Fibroblast of lung (primary cell): ENCODE measurements at places on chromosomes 3 and 15. TPM values are rescaled to one million over a fixed set of nuclear protein-coding genes. Genes with fewer than 3 reads are reported as not detected.

DNA sequence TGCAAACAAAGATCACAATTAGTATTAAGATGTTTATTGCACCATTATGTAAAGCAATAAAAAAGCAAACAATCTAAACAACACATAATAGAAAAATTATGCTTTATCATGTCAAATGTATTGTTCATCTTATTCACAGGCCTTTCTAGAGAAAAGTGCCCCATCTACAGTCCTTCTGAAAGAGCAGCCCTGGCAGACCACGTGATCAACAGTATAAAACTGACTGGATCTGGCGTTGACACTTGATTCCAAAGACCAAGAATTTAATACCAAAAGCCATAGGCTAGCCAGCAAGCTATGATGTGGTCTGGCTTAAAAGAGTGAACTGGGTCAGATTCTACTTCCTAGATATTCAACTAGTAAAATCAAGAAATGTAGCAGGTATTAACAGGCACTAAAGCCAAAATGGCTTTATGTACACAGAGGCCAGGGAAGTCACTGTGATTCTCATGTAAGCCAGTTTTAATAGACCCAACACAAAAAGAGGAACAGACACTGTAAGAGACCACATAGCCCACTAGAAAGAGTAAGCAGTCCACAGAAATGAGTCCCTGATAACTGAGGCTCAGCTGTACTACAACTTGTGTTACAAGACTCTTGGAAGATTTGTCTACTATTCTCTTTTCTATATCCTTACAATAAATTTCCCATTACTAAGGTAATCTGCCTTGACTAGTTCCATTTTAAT is 32.5 kb downstream of the DMXL2 start:
- no peak for DNase-seq

GRCh38 chr15:50876260-50876988 is 32.1 kb upstream of the AP4E1 start:
- no peak for DNase-seq

The PTH1R gene
- total RNA-seq, result 3.3 and 4.3 TPM in 2 replicates

The MYZAP gene
- 0.17 TPM in 1 of 2 replicates, not detected in the other for total RNA-seq

The GABRR3 gene
- not detected in 2 replicates for total RNA-seq
